ENCODE measurements at places on chromosomes 7 and 10. TPM values are rescaled to one million over a fixed set of nuclear protein-coding genes. Genes with fewer than 3 reads are reported as not detected.

DNA sequence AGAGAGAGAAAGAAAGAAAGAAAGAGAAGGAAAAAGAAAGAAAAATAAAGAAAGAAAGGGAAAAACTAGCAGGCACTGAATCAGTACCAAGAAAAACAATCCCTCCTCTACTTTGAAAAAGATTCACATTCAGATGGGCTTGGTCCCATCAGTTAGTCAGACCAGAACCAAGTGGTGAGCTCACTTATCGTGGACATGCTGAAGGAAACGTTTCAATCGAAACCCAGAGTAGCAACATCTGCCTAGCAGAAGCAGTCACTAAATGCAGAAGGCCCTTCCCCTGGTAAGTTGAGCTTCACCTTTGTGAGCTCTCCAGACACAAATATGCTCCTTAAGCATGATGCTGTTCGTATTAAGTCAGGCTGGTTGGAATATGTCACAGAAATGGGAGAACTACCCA is 167.7 kb downstream of the TRIL start:
- DNase-seq = no peak

Gene FXYD4
- total RNA-seq = not detected

- no peak for DNase-seq
Measured at GRCh38 chr10:91006752-91007346, 86.0 kb upstream of the ANKRD1 start.

Gene FBXL13
- total RNA-seq = 0.73 TPM

GRCh38 chr10:18759575-18759974 is 100.3 kb downstream of the ARL5B start:
- DNase-seq = no peak

DNA sequence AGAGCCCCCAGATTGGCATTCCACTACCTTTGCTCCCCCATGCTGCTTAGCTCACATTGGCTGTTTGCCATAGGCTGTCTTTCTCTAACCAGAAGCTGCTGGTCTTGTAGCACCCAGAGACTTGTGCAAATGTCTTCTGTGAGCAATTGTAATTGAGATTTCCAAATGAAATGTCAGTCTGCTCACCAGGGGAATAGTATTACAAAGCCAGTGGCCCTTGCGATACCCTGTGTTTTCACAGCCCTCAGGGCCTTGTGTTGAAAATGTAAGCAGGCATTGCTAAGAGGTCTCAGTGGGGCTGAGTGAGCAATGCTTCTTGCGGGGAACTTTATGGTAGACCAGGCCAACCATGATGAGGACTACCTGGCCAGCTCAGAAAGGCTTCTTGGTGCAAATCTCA is 746.5 kb downstream of the LRMDA start:
- DNase-seq = no peak

DNA sequence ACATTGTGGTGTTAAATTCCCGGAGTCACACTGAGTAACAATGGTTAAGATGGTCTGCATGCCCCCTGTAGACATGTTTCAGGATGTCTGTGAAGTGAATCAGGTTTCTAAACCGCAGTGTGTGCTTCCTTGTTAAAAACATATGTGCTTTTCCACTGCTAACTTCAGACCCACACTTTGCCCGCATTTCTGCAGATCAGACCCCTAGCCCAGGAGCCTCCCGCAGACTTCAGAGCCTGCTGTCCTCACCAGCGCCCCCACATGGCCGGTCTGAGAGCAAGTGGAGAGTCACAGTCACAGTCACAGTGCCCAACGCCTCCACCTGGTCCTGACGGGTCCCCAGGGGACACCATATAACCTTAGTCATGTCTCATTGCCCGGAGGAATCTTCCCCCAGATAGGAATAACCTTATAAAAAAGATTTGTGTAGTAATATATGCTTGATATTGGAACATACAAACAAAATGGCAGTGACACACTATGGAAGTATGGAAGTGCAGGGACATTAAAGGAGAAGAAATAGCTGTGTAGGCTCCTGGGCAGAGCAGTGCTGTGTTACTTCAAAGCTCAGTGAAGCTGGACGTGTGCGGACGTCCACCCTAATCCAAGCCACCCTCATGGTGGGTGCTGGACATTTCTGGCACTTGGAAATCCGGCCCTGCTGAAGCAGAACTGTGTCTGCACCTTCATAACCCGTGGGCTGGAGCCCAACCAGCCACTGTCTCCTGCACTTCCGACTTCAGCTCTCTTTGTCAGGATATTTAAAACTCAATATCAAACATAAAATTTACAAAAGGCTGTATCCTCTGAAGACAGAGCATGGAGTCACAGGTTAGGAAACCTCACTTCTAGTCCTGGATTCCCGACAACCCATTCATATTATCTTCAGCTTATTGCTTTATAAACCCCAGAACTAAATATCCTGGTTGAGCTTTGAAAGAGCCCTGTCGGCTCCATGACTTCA is 29.0 kb downstream of the GSTO2 start:
- no peak for DNase-seq

Gene LRRC4
- total RNA-seq = 0.40 TPM

DNA sequence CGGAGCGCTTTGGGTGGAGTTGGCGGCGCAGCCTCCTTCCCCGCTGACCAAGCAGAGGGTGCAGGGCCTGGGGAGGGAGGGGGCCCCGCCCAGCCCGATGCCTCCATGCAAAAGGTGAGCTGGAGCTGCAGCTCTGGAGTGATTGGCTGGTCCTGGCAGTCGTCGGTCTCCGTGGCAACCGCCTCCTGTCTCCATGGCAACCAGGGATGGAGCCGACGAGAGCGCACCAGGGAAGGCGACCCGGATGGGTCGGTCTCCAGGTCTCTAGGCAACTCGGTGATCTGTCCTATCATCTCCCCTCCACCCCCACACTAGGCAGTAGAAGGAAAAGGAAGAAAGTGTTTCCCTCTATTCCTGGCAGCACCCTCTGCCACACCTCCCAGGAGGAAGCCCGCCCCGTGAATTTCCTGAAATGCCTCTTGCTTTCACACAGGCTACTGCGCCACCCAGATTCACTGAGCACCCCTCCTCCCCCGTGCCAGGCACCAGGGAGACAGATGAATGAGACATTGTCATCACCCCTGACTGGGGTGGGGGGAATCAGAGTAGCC is 647 bp upstream of the NACAD start:
- DNase-seq = no peak

Gene MAP3K8
- total RNA-seq = 5.8 TPM

Gene SLC29A4
- total RNA-seq = 2.7 TPM

GRCh38 chr7:36117203-36117840 is 35.7 kb upstream of the EEPD1 start:
- no peak for DNase-seq

DNA sequence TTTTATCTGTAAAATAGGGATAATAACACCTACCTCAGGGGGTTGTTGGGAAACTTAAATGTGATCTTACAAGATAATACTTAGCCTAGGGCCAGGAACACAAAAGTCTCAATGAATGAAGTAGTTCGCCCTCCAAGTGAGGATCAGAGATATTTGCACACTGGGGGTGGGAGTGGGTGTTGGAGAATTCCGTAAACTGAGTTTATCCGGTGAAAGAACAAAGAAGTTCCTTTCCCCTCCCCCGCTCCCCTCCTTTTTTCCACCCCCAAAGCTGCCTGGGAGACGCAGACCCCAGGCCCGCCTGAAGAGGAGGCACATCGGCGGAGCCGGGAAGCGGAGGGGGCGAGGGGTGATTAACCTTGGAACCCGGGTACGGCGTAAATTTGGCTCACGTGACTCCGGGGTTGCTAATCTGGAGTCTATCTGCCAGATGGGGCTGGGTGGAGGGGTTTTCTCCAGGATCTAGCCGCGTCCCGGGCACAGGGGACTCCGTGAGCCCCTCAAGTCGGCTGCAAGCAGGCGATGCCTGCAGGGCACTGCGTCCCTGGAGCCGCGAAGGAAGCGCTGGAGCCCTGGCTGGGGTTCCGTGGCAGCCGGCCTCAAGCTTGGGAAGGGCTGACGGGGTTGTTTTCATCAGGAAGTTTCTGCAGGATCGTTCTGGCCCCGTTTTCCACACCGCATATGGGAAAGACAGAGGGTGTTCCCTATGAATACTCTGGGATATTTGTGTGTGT is 1.4 kb upstream of the PODXL start:
- DNase-seq = no peak

Gene RTKN2
- 0.49 TPM for total RNA-seq

GRCh38 chr7:78510580-78511188 is 712.1 kb downstream of the PHTF2 start:
- no peak for DNase-seq

- no peak for DNase-seq
Measured at GRCh38 chr10:99685597-99685967, 26.3 kb downstream of the ENTPD7 start.

GRCh38 chr7:44065431-44066110 is at the start of gene PGAM2:
Gene PGAM2, minus strand, starts transcription at chr7:44065567. Its CDS starts 38 bp downstream, at chr7:44065529.
- no peak for DNase-seq

Gene ADAM22
- 1.5 TPM for total RNA-seq

GRCh38 chr10:102919992-102920739 is 2.1 kb downstream of the CNNM2 start:
- DNase-seq = no peak

- DNase-seq = no peak
Measured at GRCh38 chr10:130108934-130109604, 1.6 kb downstream of the C10orf143 start.

DNA sequence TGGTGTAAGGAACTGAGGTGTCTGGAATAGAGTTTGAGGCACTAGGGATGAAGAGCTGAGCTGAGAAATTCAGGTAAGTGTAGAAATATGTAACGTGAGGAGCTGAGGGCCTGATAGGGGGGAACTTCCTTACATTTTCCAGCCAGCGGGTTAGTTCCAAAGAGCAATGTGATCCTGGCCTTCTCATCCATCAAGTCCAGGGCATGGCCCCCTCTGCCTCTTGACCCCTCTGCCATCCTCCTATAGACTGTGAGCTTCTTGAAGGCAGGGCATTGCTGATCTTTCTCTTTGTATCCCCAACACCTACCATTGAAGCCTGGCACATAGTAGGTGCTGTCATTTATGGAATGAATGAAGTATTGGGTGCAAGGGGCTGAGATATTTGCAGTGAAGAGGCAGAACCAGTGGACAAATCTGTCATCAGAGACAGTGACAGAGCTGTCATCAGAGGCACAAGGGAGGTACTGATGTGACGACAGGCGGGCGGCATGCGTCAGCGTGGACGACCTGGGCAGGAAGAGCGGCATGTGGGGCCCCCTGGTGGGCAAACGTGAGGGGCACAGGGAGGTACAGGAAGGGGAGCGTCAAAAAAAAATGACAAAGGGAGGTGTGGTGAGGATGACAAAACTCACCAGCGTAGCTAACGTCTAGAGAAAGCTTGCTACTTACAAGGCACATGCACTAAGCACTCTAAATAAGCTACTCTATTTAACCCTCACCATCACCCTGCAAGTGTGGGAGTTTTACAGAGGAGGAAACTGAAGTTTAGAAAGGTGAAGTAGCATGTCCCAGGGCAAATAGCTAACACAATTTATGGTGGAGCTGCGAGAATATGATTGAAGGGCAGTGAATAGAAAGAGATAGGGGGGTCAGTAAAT is 5.2 kb upstream of the CAMK2G start:
- DNase-seq = peak; percentile 57

DNA sequence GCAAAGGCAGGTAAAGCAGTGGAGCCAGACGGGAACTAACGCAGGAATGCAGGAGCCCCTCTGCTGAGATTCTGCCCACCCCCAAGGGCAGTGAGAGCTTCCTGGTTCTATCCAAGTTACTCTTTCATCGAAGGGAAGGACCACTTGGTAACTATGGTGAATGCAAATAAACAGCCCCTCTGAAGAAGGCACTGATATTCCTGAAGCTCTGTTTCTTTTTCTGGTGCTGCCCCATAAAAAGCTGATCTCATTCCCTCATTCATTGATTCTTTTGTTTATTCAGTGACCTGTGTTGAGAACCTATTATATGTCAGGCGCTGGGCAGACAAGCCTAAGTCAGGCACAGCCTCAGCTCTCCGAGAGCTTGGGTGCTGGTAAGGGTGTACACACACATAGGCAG is 217.3 kb downstream of the SNX10 start:
- DNase-seq = no peak

Gene LDB1
- total RNA-seq = 33.0 TPM

- no peak for DNase-seq
Measured at GRCh38 chr10:97718659-97719142, 5.2 kb downstream of the MARVELD1 start.

GRCh38 chr10:110401401-110402076 is 96.2 kb upstream of the DUSP5 start:
- DNase-seq = no peak

GRCh38 chr7:106947244-106947728 is 82.2 kb downstream of the PIK3CG start:
- DNase-seq = peak; percentile 56

DNA sequence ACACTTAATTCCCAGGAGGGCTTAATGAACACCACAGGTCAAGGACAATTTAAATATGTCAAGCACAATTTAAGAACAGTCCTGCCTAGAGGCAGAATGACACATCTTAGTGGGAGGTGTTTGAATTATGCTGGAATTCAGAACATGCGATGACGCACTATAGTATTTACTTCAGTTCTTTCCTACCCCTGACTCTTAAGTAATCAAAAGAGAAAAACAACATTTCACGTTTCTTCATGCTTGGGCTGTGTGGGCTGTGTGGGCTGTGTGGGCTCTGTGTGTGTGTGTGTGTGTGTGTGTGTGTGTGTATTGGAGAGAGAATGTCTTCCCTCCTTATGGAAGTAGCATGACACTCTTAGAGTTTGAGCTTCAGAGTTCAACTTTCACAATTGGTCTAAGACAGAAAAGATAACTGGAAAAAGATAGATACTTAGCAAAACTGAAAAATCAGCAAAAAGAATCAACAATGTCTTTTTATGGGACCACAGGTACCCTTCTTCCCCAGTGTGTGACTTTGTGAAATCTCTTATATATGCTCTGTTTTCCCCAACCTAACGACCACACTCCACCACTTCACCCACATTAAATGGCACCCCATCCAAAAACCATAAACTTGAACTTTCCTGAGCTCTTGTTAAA is 33.7 kb upstream of the CABCOCO1 start:
- peak; percentile 69 for DNase-seq

Gene IQUB
- 0.32 TPM for total RNA-seq

Gene HGF
- 5.1 TPM for total RNA-seq

DNA sequence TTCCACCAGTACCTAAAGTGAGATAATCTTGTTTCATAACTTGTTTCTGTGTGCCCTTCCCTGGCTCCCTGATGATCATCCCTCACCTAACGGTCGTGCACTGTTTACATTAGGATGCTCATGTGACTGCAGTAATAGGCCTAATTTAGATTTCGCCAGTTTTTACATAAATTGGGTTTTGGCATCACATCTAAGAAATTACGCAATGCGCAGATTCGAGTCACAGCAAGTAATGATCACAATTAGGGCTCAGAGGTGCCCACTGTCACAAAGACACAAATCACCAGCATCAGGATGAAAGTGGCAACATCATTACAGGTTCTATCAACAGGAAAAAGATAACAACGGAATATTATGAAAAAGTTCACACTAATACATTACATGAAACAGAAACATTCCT is 94.7 kb downstream of the LARP4B start:
- no peak for DNase-seq

All from pulmonary artery endothelial cell (primary cell).